PC-3 (cell line): ENCODE measurements at places on chromosomes 1 and 21. TPM values are rescaled to one million over a fixed set of nuclear protein-coding genes. Genes with fewer than 3 reads are reported as not detected.

DNA sequence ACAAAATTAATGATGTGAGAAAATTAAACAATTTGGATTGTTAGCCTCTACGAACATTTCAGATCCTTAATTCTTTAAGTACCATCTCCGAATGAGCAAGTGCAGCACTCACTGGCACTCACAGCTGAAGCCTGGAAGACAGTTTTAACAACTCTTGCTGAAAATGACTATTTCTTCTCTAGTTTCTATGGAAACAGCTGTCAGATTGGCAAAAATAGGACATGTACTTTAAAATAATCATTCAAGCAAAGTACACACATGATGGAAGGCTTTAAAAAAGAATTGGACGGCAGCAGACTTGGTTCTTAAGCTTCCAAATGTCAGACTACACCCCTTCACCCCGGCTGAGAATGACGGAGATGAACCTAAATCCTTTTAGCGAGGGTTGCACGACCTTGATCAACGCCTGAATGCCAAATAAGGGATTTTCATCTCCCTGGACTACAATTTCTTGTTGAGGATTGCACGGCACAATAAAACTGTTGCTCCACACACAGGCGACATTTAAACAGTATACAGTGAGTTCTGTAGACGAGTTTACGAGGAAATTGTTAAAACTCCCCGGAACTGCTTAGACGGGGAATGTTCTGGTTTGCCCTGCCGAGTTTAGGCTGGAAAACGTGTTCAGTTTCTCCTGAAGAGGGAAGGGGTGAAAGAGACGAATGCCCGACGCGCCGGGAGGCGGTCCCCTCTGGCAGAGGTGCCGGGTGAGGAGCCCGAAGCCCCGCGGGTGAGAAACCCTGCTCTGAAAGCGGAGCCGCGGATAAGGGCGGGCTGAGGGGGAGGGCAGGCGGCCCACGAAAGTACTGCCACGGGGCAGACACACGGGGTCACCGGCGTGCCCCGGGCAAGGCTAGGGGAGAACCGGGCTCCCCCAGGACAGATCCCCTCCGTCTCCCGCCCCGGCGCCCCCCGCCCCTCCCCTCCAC lies 671 bp downstream of the OMA1 start:
- peak; percentile 65 for DNase-seq

DNA sequence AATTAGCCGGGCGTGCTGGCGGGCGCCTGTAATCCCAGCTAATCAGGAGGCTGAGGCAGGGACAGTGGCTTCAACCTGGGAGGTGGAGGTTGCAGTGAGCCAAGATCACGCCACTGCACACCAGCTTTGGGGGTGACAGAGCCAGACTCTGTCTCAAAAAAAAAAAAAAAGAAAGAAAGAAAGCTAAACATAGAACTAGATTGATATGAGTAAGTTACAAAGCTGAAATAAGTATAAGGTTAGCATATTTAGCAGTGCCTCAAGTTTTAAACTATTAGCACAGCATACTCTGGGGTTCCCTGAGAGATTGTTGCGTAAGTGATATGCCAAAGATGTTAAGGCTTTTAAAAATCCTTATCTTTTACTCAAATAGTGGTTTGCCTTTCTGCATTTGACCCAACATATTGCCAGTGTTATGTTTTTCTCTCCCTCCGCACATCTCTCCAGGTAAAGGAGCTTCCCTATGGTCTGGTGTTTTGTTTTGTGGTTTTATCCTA lies 126.1 kb downstream of the CD247 start:
- no peak for DNase-seq

- peak; percentile 29 for DNase-seq
Measured at GRCh38 chr1:7262611-7263010, 477.4 kb downstream of the CAMTA1 start.

DNA sequence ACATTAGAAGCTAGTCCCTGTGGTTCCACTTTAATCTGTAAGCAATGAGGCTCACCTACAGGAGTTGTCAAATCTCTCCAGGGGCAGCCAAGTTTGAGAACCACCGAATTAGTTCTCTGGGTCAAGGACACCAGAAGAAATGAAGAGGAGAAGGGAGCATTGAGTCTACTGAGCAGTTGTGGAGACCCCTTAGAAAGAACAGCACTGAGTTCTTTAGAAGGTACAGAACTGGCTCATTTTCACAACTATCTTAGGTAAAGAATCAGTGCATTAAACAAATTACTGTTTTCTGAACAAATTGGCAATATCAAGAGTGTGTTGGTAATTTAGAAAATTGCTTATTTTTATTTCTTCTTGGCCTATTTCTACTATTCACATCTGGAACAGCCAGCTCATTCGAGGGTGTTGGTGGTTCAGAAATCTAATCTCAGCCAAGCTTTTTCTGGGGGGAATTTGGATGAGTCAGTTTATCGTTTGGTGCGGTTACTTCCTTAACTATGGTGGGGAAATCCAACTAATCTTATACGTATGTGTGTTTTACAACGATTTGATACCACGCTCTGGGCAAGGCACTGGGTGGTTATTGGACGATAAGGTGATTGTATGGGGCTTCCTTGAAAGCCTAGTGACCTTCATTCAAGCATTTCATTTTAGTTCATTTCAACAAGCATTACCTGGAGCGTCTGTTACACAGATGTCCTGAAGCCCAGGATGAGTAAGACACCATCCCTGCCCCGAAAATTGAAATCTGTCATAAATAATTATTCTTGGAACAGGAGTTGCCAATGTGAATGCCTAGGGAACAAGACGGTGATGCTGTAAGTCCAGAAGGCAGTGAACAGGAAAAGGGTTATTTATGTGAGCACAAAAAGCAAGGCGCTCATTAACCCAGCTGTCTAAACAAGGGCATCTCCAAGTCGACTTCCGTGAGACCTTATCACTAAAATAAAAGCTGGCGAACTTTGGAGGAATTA lies 52.0 kb upstream of the TMPRSS2 start:
- no peak for DNase-seq

GRCh38 chr1:96772972-96773371 lies 51.4 kb downstream of the PTBP2 start:
- DNase-seq = no peak

- DNase-seq = no peak
Measured at GRCh38 chr1:172781513-172782140, 122.7 kb downstream of the FASLG start.

DNA sequence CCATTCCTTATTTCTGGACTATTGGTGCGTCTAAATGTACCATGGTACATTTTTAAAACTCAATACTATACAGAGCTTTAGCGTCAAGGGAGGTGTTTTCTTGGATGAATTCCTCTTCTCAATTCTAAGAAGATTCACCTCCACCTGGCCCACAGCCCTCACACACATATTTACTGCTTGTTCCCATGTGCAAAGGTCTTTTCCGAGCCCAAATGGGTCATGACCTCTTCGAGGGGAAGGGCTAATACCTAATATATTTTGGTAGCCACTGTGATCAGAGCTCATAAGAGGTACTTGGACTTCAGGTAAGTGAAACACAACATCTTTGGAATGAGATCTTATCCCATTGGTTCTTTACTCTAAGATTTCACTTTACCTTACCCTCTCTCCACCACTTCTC lies 205.9 kb downstream of the SDCCAG8 start:
- DNase-seq = no peak

DNA sequence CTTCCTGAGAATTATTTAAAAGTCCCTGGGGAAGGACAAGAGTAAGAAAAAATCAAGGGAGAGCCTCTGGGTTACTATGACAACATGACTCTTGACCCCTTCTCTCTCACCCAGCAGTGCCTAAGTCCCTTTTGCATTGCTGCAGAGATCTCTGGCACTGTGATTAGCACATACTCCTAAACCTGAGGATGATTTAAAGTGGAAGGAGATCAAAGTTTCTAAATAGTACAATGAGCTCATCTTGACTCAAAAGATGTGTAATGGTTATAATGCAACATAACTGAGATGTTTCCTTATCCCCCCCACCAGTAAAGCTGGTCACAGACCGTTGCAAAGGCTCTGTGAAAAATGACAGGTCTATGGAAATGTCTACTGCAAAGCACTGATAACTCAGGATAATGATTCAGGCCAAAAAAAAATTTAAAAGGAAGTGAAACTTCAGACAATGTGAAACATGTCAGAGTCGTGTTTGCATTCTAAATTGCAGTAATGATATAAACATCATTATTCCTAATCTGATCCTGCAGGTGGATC lies 519.2 kb downstream of the KIF26B start:
- DNase-seq = peak; percentile 13

The TMIGD3 gene
- total RNA-seq = not detected in 2 replicates

The ESRRG gene
- 1.1 and 1.7 TPM in 2 replicates for total RNA-seq
